KBM-7 (cell line): ENCODE measurements at places on chromosomes 3 and 15.

GRCh38 chr15:44093836-44094235 lies 101.2 kb downstream of the FRMD5 start:
- DNase-seq, result no peak

DNA sequence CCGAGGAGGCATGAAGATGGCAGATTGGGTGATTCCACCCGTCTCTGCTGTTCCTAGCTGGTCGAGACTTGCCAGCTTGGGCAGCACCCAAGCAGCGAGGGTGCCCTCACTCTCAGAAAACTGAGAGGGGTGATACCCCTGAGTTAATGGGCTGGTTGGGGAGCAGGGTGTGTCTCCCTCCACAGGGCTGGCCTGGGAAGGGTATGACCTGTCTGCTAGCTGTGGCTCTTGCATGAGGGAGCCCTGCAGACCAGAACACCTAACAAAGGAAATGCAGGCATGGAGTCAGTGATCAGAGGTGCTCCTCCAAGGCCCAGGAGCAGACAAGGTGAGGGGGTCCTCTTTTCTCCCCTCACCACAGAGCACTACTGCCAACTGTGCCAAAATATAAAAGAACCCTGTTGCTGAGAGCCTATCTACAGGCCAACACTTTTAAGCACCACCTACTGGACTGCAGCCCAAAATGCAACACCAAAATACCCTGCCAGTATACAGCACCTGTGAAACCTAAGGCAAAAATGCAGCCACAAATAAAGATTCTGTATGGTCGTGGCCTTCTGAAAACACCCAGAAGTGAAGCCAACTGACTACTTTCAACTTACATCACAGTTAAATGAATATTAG lies 35.8 kb upstream of the PPM1L start:
- no peak for DNase-seq

- DNase-seq, result no peak
These were observed 70.8 kb downstream of the DNAJC13 start for GRCh38 chr3:132488151-132488550.

- DNase-seq, result no peak
These were observed 25.8 kb downstream of the GREM1 start for GRCh38 chr15:32743411-32744140.

GRCh38 chr3:149670742-149671492 lies 13.1 kb upstream of the WWTR1 start:
- DNase-seq, result no peak
